ENCODE measurements at places on chromosomes 4 and X.

GRCh38 chrX:71282514-71283402, 677 bp upstream of the NONO start:
- no peak for DNase-seq

- peak; percentile 69 for DNase-seq
Observed at GRCh38 chr4:108427946-108428485, 192.4 kb upstream of the RPL34 start.

GRCh38 chr4:7124689-7125442, 57.0 kb upstream of the GRPEL1 start:
- DNase-seq: peak; percentile 86

DNA sequence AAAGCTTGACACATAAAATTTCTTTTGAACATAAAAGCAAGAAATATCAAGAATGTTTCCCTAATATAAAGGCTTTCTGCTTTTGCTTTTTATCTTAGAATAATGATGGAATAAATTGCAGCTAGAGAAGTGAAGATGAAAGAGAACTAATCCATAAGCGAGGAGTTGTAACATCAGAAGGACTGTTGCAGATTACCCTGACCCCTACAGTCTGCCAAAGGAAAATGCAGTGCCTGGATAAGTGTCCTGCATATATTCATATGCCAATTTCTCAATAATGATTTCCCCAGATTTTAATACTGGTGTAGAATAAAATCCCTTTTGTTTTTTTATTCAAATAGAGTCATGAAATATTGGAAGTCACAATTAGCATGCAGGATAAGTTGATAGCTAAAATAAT, 115.9 kb downstream of the MAGEC2 start:
- peak; percentile 18 for DNase-seq

DNA sequence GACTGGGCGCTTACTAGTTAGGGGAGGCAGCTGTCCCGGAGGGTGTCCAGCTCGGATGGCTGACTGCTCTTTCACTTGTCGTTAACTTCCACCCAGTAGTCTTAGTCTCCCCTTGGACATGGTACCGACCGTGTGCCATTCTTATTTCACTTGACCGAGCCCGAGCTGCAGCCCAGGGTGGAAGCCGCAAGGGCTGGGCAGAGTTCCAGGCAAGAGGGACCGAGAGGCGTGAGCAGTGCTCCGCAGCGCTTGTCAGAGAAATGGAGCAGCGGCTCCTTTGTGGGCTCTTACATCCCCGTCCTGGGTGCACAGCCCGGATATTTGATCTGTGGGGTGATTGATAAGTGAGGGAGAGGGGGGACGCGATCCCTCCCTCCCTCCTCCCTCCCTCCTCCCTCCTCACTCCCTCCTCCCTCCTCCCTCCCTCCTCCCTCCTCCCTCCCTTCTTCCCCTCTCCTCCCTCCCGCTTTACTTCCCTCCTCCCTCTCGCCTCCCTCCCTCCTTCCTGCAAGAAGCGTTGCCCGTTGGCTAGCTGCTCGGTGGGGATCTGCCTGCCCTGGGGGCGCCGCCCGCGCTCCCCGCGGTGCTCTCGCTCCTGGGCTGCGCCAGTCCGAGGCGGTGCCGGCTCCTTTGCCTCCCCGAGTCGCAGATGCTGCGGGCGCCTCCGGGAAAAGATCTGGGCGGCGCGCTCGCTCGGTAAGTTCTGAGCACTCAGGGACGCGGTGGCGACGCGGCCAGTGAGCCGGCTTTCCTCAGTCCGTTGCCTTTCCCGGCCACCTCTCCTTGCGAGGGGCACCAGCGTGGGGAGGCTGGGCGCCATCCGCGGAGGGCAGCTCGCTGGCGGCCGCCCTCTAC, at the start of gene SLITRK2:
Gene SLITRK2 (plus strand): TSS at position 499 of the 855 bp plus-strand sequence. CDS start 4,597 bp downstream, outside the sequence.
- no peak for DNase-seq

Measured in fibroblast of upper back skin (primary cell).